ENCODE measurements at places on chromosomes 5 and 9. TPM values are rescaled to one million over a fixed set of nuclear protein-coding genes. Genes with fewer than 3 reads are reported as not detected.

DNA sequence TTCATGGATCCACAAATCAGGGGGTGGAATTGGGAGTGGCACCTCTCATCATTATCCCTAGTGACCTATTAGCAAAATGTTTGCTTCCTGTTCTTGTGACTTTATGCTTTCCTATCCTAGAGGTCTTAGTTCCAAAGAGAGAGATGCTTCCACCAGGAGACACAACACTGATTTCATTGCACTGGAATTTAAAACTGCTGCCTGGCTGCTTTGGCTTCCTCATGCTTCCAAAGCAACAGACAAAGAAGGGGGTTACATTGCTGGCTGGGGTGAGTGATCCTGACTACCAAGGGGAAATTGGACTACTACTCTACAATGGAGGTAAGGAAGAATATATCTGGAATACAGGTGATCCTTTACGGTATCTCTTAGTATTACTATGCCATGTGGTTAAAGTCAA, 69.2 kb upstream of the SH3GL2 start:
- no peak overlapping the region for H3K4me3 ChIP-seq
- H3K36me3 ChIP-seq: no peaks in the 10 kb centered on the region
- no peaks in the 10 kb centered on the region for H3K4me1 ChIP-seq

The PCDHGC5 gene
- 0.54 TPM for total RNA-seq

- H3K4me1 ChIP-seq: no peaks in the 10 kb centered on the region
- H3K36me3 ChIP-seq: no peaks in the 10 kb centered on the region
- H3K27ac ChIP-seq: no peak overlapping the region
- H3K27me3 ChIP-seq: no peaks in the 10 kb centered on the region
Measured at GRCh38 chr5:67984546-67984945, 231.0 kb upstream of the PIK3R1 start.

DNA sequence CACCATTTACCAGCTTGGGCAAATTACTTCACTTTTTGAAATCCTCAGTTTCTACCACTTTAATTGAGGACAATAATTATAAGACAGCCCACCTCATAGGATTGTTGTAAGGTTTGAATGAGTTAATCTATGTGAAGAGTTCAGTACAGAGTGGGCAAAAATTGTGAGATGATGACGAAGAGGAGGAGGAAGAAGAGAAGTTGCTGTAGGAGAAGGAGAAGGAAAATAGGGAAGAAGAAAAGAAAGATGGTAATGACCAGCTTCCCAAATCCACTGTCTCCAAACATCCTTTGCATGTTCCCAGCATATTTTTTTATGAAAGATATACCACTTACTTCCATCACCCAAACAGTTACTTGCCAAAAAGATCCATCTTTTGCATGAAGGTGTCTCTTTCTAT, 291.2 kb downstream of the EBF1 start:
- H3K27me3 ChIP-seq: no peaks in the 10 kb centered on the region
- no peak overlapping the region for H3K27ac ChIP-seq
- H3K4me3 ChIP-seq: no peak overlapping the region
- H3K4me1 ChIP-seq: peaks cover 18% of the 10 kb centered on the region

GRCh38 chr9:121260457-121261106, 7.4 kb upstream of the GSN start:
- no peaks in the 10 kb centered on the region for H3K36me3 ChIP-seq
- H3K4me1 ChIP-seq: peaks cover 23% of the 10 kb centered on the region
- H3K4me3 ChIP-seq: no peak overlapping the region
- no peak overlapping the region for H3K27ac ChIP-seq
- H3K27me3 ChIP-seq: peaks cover 18% of the 10 kb centered on the region

DNA sequence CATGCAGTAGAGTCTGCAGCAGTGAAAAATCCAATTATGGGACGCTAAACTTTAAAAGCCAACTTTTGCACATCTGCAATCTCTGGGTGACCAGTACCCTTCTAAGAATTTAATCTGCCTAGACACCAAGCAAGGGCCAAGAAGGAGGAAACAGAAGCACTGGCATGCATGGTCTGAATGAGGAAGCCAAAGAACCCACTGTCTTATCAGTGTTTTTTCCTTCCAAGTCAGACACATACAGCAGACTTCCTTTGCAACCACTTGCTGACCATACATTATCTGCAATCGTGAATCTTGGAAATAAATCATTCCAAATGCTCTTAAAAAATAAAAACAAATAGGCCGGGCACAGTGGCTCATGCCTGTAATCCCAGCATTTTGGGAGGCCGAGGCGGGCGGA, 65.9 kb downstream of the DEPDC1B start:
- no peak overlapping the region for H3K4me3 ChIP-seq
- no peaks in the 10 kb centered on the region for H3K27me3 ChIP-seq
- H3K36me3 ChIP-seq: no peaks in the 10 kb centered on the region
- no peak for DNase-seq
- H3K27ac ChIP-seq: no peak overlapping the region

DNA sequence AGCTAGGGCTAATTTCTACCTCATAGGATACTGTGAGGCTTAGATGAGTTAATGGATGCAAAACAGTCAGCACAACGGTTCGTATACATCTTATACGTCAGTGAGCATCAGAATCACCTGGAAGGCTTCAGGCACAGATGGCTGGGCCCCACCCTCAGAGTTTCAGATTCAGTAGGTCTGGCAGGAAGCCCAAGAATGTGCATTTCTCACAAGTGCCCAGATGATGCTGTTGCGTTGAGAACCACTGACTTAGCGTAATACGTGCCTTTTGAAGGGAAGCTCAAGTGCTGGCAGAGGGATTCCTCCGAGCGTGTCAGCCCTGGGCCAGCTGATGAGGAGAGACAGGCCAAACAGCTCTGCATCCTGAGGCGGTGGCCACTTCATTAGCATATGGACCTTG, 117.1 kb upstream of the WWC1 start:
- H3K4me3 ChIP-seq: no peak overlapping the region
- no peaks in the 10 kb centered on the region for H3K36me3 ChIP-seq
- H3K4me1 ChIP-seq: peaks cover 9% of the 10 kb centered on the region
- no peak overlapping the region for H3K27ac ChIP-seq

The BTNL3 gene
- not detected for total RNA-seq

The CAST gene
- total RNA-seq: 26.4 TPM

DNA sequence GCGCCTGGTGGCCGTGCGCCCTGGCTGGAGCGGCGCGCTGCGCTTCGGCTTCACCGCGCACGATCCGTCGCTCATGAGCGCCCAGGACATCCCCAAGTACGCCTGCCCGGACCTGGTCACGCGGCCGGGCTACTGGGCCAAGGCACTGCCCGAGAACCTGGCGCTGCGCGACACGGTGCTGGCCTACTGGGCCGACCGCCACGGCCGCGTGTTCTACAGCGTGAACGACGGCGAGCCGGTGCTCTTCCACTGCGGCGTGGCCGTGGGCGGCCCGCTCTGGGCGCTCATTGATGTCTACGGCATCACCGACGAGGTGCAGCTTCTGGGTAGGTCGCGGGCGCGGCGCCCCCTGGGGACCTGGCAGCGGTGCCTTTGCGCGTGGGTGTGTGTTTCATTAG, 28.9 kb downstream of the NEURL1B start:
- H3K4me3 ChIP-seq: no peak overlapping the region
- peak; percentile 27 for DNase-seq
- H3K36me3 ChIP-seq: no peaks in the 10 kb centered on the region
- no peak overlapping the region for H3K27ac ChIP-seq
- H3K27me3 ChIP-seq: no peaks in the 10 kb centered on the region

GRCh38 chr5:52989025-52989780, at the start of gene ITGA2:
ITGA2 (plus strand) TSS chr5:52989352; CDS start chr5:52989469, 117 bp downstream.
- H3K36me3 ChIP-seq: no peaks in the 10 kb centered on the region
- peaks cover 26% of the 10 kb centered on the region for H3K27me3 ChIP-seq
- H3K4me3 ChIP-seq: peak within 1 kb of the TSS; percentile 88
- no peak within 1 kb of the TSS for H3K27ac ChIP-seq

DNA sequence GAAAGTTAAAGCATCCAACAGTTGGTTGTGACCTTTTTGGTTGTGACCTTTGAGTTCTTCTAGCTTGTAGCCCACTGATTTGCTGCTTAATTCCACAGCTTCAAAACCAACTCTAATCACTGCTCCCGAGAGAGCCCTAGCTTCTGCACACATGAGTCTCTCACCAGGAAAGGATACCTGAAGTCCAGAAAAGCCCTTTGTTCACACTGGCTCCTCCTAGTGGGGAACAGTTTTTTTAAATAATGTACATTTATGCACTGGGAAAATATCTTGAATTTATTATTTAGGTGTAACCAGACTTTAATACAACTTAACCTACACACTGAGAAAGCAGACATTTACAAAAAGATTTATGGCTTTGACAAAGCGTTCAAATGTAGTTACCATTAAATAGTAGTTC, 120.2 kb upstream of the CCDC152 start:
- no peaks in the 10 kb centered on the region for H3K27me3 ChIP-seq
- H3K36me3 ChIP-seq: no peaks in the 10 kb centered on the region
- H3K27ac ChIP-seq: no peak overlapping the region
- H3K4me1 ChIP-seq: no peaks in the 10 kb centered on the region
- H3K4me3 ChIP-seq: no peak overlapping the region
- no peak for DNase-seq

GRCh38 chr9:127174386-127175318, 52.2 kb upstream of the ANGPTL2 start:
- H3K36me3 ChIP-seq: no peaks in the 10 kb centered on the region
- H3K27me3 ChIP-seq: no peaks in the 10 kb centered on the region
- H3K4me1 ChIP-seq: no peaks in the 10 kb centered on the region
- no peak overlapping the region for H3K27ac ChIP-seq

DNA sequence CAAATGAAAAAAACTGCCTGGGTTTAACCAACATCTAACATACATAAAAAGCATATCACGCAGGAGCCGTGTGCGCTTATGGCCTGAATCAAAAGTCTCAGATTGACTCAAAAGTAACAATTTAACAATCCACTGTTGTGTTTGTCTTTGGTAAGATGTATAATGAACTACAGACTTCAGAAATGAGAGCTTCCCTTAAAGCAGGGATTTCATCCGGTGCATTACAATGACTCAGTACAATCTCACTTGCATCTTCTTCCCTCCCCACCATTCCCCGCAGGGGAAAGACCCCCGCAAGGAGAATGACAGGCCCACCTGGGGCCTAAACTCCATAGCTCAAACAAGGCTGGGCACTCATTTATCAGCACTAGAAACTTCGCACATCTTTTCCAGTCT, 1.4 kb downstream of the ZFR start:
- H3K4me1 ChIP-seq: peaks cover 39% of the 10 kb centered on the region
- H3K36me3 ChIP-seq: no peaks in the 10 kb centered on the region
- peak overlapping the region; percentile 99 for H3K4me3 ChIP-seq

- peaks cover 10% of the 10 kb centered on the region for H3K4me1 ChIP-seq
- H3K27me3 ChIP-seq: peaks cover 29% of the 10 kb centered on the region
- no peak overlapping the region for H3K4me3 ChIP-seq
- no peak for DNase-seq
- no peak overlapping the region for H3K27ac ChIP-seq
Measured at GRCh38 chr9:120711354-120711753, 2.9 kb downstream of the MEGF9 start.

- no peak for DNase-seq
- H3K36me3 ChIP-seq: no peaks in the 10 kb centered on the region
- H3K27me3 ChIP-seq: no peaks in the 10 kb centered on the region
- H3K27ac ChIP-seq: no peak overlapping the region
Measured at GRCh38 chr5:172782169-172783039, 11.4 kb upstream of the DUSP1 start.

The FAM78A gene
- 2.1 TPM for total RNA-seq

DNA sequence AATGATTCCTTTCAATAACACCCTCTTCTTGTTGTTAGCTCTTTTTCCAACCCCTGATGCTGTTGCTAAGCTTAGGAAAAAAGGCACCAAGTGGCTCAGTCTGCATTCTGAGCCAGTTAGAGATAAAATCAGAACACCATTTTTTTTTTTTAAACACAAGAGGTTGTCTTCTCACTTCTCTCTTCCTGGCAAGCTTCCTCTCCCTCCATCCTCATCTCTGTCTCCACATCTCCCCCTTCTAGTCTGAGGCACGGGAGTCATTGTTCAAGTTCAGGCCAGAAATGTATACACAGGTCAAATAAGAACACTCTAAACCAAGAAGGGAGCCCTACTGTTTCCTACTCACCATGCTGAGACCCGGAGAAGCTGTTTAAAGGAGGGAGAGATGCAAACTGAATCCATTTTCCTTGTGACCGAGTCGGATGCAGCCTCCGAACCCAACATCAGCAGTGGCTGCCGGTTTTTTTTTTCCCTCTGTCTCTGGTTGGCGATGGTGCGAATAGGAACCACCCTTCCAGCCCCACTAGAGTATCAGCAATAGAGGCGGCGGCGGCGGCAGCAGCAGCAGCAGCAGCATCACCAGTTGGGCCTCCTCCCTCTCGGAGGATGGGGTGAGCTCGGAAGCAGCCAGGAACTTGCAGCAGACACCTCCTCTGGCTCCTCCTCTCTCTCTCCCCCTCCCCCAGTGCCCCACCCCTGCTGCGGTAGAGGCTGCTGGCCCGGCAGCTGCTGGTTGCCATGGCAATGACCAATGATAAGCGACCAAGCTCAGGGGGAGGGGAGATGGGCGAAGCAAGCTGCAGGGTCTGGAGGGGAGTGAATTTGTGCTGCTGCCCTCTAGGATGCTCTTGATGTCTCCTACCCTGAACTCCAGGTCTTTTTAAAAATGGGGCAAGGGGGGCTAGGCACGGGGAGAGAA, at the start of gene JAKMIP2:
Gene JAKMIP2 (minus strand): TSS at position 619 of the 919 bp plus-strand sequence. CDS start 110,922 bp downstream, outside the sequence.
- no peaks in the 10 kb centered on the region for H3K36me3 ChIP-seq
- no peaks in the 10 kb centered on the region for H3K27me3 ChIP-seq
- H3K4me1 ChIP-seq: peaks cover 30% of the 10 kb centered on the region
- H3K27ac ChIP-seq: peak within 1 kb of the TSS; percentile 99
- peak; percentile 100 for DNase-seq
- peak within 1 kb of the TSS; percentile 84 for H3K4me3 ChIP-seq

DNA sequence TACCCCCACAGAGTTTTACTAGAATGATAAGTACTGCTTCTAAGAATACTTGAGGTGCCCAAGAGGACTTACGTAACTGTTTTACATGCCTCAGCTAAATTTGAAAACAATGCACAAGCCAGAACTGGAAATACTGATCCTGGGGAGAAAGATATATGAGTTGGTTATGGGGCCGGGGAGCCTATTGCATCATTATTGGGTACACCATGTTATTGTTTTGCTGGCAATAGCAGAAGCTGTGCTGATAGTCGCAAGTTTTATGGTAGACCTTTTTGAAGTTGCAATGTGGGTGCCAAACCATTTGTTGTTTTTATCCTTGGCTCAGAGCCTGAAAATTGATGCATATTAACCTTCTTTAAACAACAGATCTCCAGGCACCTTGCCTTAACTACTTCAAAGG, 108.4 kb upstream of the DHFR start:
- no peaks in the 10 kb centered on the region for H3K27me3 ChIP-seq
- H3K4me3 ChIP-seq: no peak overlapping the region
- DNase-seq: no peak
- no peaks in the 10 kb centered on the region for H3K36me3 ChIP-seq
- no peak overlapping the region for H3K27ac ChIP-seq
- H3K4me1 ChIP-seq: peaks cover 9% of the 10 kb centered on the region

DNA sequence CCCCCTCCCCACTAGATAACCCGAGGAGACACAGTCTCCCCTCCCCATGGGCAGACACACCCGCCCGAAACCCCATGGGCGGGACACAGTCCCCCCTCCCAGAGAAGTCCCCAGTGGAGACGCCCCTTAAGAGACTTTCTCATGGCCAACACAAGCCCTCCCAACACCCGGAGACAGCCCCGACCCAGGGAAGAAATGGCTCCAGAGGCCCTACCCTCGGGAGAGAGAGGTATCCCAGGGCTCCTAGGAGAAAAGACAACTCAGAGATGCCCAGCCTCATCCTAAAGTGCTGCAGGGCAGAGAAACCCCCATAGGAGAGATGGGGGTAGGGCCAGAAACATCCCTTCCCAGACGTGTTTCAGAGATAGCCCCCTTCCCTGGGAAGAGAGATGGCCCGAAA, 27.4 kb downstream of the PCDH1 start:
- H3K27ac ChIP-seq: peak overlapping the region; percentile 97
- H3K4me3 ChIP-seq: peak overlapping the region; percentile 51
- H3K27me3 ChIP-seq: no peaks in the 10 kb centered on the region
- peak; percentile 68 for DNase-seq
- peaks cover 61% of the 10 kb centered on the region for H3K4me1 ChIP-seq
- H3K36me3 ChIP-seq: no peaks in the 10 kb centered on the region

The DMRT2 gene
- not detected for total RNA-seq

GRCh38 chr5:44332285-44332971, 56.8 kb downstream of the FGF10 start:
- H3K27ac ChIP-seq: no peak overlapping the region
- no peak overlapping the region for H3K4me3 ChIP-seq
- H3K4me1 ChIP-seq: no peaks in the 10 kb centered on the region
- no peaks in the 10 kb centered on the region for H3K36me3 ChIP-seq

All from GM23338 (cell line).